ENCODE measurements at places on chromosomes 2 and 18. TPM values are rescaled to one million over a fixed set of nuclear protein-coding genes. Genes with fewer than 3 reads are reported as not detected.

- no peak overlapping the region for H3K27ac ChIP-seq
- no peaks in the 10 kb centered on the region for H3K4me1 ChIP-seq
- H3K4me3 ChIP-seq = no peak overlapping the region
- peaks cover 3% of the 10 kb centered on the region for H3K36me3 ChIP-seq
- H3K27me3 ChIP-seq = peaks cover 5% of the 10 kb centered on the region
Observed at GRCh38 chr18:58590254-58590653, 38.6 kb downstream of the ALPK2 start.

The C2orf92 gene
- polyA plus RNA-seq = not detected

DNA sequence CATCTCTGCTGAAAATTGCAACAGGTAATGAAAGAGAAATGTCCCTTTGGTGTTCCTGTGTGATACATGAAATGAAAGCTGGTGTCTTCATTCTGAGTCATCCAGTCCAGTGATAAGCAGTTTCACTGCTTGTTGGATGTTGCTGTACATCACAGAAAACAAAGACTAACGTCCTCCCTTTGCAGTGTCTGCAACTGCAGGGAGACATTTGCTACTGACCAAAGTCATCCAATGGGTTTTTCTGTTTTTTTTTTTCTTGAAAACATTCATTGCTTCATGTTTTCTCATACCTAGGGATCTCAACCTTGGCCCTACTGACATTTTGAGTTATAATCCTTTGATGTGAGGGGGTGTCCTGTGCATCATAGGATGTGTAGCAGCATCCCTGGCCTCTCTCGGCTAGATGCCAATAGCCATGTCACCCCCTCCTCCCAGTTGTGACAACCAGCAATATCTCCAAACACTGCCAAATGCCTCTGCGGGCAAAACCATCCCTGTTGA is 63.6 kb upstream of the FZD5 start:
- no peaks in the 10 kb centered on the region for H3K27me3 ChIP-seq
- no peaks in the 10 kb centered on the region for H3K4me1 ChIP-seq
- no peak overlapping the region for H3K27ac ChIP-seq
- no peak overlapping the region for H3K4me3 ChIP-seq
- peaks cover 4% of the 10 kb centered on the region for H3K36me3 ChIP-seq

The CLK1 gene
- polyA plus RNA-seq = 54.5 TPM

GRCh38 chr2:143808166-143808565 is 678.9 kb downstream of the ARHGAP15 start:
- no peak overlapping the region for H3K27ac ChIP-seq
- peaks cover 10% of the 10 kb centered on the region for H3K27me3 ChIP-seq

Data from CD4-positive, CD25-positive, alpha-beta regulatory T cell (primary cell).